ENCODE measurements at places on chromosomes 7 and 10.

DNA sequence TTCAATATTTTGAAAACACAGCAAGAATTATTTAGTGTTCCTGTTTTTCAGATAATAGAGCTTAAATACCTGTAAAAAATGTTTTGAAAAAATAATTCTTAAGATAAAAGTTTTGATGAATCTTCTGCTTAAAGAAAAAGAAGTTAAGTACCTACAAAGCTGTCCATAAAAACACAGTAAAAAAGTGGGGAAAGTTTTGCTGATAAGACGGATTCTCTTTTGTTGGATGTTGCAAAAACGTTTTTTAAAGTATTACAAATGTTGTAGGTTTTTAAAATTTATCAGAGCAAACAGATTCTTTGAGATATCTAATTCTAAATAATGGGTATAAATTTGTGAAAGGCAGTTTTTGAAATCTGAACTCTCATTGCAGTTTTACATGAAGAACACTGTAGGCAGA, 12.2 kb downstream of the DMTF1 start:
- no peak for DNase-seq

DNA sequence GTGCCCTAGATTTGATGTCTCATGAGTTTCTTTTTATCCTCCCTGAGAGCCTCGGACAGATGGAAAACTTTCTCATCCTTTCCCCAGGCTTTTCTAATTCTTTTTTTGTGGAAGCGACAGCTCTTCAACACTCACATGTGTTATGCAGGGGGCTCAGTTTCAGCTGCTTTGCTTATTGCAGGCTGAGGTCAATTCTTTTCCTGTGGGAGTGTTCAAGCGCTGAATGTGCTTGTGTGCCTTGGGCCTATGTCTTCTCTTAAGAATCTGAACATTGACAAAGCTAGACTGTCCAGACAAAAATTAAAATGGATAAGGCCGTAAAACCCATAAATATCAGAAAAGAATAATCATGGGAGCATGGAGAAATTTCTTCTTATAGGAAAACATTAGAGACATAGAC, 125.2 kb upstream of the STEAP4 start:
- no peak for DNase-seq

DNA sequence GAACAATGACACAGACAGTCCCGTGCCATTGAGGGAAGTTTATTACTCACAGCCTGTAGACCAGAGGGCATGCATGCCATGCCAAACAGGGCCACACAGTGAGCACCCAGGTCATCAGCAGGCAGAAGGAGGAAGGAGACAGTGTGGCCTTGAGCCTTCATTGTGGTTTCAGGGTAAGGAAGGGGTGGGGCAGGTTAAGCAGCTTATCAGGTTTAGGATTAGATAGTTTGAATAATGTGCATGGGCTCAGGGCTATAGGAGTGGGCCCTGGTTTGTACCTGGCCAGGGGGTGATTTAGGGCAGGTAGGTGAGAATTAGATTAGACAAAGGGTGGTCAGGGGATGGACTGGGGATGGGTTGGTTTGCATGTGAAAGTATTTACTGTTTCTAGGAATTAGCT, 67.9 kb downstream of the ADCY1 start:
- DNase-seq: no peak

DNA sequence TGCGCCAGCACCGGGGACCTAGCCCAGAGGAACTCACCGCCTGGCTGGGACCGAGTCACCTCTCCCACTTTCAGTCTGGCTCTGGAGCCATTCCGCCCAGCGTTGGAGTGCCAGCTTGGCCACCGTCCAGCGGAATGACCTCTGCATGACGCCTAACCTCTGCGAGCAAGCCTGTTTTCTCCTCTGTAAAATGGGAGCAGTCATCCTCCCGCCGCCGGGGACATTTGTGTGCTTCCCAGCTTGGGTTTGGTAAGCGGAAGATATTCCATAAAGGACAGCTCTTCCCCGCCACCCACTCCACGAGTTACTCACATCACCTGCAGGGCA, 1.3 kb upstream of the ZCCHC24 start:
- no peak for DNase-seq

- DNase-seq: no peak
Measured at GRCh38 chr10:71092812-71093401, 119.5 kb upstream of the UNC5B start.

GRCh38 chr10:27947540-27947939, 51.3 kb downstream of the ODAD2 start:
- peak; percentile 0 for DNase-seq

DNA sequence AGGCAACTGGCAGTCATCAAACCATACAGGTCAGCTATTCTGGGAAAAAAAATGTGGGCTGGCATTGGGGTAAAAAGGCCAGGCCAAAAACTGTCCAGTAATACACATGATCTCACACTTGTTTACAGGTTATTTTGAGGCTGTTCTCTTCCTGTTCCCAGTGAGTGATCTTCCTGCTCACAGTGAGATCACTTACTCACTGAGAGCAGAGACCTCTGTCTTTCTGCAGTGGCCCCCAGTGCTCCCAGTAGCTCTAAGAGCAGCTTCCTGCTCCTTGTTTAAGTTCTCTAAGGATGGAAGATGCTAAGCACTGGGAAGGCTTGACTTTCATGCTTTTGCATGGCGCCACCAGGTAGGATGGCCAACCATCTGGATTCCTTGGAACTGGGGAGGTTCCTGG, 93.5 kb upstream of the KIAA1217 start:
- no peak for DNase-seq

DNA sequence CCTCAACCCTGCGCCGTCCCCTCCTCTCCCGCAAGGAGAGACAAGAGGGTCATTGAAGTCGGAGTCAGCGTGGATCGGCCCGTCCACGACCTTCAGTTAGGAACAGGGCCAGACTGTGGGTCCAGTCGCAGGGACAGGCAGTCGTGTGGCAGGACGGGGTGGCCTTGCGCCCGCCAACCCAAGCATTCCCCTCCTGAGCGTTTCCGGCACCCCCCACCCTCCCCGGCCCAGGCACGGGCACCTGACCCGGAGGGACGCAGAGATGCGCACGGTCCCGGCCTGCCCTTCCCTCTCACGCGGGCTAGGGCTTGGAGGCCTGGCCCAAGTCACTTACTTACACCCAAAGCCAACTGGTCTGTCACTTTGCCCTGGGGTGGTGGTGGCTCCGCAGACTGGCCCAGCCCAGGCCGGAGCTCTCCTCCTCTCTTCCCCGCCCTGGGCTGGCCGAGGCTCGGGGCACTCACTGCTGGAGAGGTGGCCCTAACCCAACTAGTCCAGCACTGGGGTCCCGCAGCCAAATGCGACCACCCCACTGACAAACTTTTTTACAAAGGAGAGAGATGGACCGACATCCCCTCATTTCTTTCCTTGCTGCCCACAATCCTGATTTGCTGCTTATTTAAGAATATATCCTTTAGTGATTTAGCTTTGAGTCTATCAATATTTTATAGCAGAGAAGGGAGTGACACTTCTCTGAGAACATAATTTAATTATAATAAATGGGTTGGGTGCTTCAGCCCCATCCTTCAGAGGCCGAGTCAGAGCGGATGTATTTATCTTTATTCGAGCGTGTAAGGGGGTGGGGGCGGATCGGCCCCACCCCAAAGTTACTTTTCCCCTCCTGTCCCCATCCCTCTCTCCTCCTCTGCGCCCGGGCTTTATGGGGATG, 1.2 kb upstream of the UNCX start:
- no peak for DNase-seq

- no peak for DNase-seq
Measured at GRCh38 chr7:8147760-8148463, 114.1 kb downstream of the ICA1 start.

GRCh38 chr7:158885624-158886023, 29.3 kb downstream of the DYNC2I1 start:
- no peak for DNase-seq

GRCh38 chr10:69327463-69328379, 49.4 kb downstream of the HK1 start:
- peak; percentile 85 for DNase-seq

DNA sequence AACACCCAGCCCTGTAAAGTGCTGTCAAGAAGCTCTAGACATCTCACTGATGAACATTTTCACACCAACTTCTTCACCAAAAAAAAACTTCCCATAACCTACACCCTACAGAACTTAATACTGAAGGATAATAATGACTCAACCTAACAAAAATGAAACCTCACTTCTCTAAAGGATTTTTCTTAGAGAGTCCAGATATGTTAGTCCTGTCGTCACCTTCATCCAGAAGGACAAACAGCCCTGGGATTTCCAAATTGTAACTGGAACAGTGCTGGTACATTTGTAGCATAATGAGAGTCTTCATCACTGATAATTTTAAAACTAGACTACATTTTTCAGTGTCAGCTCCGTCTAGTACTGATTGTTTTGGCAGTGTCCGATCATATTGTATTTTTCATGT, 528.6 kb upstream of the CELF2 start:
- DNase-seq: no peak

DNA sequence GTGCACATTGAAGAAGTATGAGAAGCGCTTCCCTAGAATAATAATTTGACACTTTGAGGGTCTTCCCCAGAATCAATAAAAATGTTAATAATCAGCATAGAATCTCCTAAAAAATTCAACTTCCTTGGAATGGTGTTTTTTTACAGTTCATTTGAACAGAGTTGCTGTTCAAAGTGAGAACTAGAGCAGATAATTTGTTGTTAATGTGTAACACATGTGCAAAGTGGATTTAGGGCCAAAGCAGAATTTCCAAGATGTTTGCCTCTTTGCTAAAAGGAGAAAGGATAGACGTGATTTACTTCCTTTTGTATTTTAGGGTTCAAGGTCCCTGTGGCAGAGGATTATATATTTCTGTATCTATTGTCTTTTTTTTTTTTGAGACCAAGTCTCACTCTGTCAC, 73.8 kb downstream of the ZNF277 start:
- no peak for DNase-seq

- DNase-seq: no peak
Measured at GRCh38 chr10:124705817-124706461, 38.2 kb downstream of the FAM53B start.

DNA sequence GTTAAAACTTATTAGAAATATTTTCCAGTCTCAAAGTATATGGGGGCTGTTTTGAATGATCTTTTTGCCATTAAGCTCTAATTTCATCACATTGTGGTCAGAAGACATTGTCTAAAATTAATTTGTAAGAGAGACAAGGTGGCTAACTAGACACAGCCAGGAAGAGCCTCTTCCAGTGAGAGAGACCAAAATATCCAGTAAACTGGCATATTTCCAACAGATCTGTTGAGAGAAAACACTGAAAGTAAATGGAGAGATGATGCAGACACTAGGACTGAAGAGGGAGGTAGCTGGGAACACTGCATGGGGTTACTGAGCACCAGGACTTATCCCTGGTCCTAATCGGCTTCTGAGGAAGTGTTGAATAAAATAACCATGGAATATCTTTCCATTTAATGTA, 101.5 kb upstream of the TAS2R16 start:
- DNase-seq: no peak

- DNase-seq: peak; percentile 46
Measured at GRCh38 chr7:135147899-135148721, at the start of gene TMEM140. TMEM140 (plus strand) TSS chr7:135148072; CDS start chr7:135164442, 16,370 bp downstream.

- peak; percentile 6 for DNase-seq
Measured at GRCh38 chr10:11197266-11197712, 179.6 kb downstream of the CELF2 start.

DNA sequence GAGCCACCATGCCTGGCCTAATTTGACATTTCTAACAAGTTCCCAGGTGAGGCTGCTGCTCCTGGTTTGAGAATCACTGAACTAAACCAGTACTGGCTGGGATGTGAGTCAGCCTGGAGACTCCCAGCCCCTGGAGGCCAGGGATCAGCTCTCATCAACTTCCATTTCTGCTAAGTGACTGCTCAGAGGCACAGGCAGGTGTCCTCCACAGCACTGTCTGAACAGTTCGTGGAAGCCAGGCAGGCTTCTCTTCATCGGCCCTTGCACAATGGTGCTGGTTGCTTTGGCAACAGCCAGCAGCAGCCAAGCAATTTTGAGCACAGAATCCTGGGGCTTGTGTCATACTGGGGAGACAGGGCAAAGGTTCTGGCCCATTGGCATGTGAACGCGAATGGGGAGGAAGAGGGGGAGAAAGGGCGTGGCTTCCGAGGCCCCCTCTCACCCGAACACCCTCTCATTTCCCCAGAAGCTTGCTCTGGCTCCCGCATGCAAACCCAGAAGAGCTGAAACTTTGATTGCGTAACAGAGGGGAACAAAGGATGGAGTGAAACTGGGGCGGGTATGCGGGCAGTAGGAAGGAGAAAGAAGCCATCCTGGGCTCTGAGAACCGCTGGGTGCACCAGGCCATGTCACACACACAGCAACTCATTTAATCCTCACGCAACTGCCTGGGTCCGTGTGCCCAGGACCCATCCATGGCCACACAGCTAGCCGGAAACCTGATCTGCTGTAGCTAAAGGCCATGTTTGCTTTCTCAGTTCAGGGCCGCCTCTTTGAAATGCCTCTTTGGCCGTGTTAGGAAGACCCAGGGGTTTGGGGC, 9.0 kb upstream of the POR start:
- peak; percentile 93 for DNase-seq

DNA sequence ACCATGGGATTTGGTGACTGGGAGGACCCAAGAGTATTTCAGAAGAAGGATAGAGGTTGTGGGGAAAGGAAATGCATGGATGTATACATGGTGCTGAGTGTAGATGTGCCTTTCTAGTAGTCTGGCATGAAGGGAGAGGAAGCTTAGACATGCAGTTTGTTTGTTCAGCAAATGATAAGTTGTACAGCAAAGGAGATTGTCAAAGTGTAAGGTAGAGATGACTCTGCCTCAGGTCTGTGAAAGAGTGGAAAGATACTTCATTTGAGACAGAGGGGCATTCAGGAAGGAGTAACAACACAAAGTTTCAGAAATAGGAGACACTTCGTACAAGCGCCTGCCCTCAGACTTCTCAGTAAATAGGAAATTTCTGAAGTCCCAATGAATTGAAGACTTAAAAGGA, 152.3 kb downstream of the CELF2 start:
- DNase-seq: no peak

- peak; percentile 81 for DNase-seq
Measured at GRCh38 chr10:58023341-58024073, 244.2 kb downstream of the IPMK start.

GRCh38 chr10:116538456-116538855, 7.3 kb upstream of the PNLIP start:
- DNase-seq: peak; percentile 75

- DNase-seq: no peak
Measured at GRCh38 chr7:55504967-55505658, 67.2 kb downstream of the VOPP1 start.

DNA sequence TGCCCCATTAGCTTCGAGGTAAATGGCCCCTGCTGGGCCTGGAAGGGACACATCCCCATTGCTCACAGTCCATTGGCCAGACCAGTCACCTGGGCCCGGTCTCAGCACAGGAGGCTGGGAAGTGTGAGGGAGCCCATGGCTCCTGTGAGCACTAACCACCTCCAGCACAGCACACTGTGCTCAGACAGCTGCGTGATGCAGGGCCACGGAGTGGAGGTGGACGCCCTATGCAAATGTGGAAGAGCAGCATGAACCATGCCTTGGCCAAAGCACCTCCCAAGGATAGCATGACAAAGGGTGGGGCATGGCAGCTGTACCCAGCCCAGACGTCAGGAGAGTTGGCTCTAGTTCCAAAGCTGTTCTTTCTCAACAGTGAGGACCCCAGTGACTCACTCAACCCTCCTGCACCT, 120.1 kb upstream of the ZMIZ1 start:
- peak; percentile 32 for DNase-seq

GRCh38 chr7:129950191-129950932, 2.4 kb downstream of the UBE2H start:
- DNase-seq: peak; percentile 48

GRCh38 chr10:13421382-13421917, 73.4 kb upstream of the SEPHS1 start:
- DNase-seq: no peak

All from epithelial cell of esophagus (primary cell).